ENCODE measurements at places on chromosomes 16 and 17.

DNA sequence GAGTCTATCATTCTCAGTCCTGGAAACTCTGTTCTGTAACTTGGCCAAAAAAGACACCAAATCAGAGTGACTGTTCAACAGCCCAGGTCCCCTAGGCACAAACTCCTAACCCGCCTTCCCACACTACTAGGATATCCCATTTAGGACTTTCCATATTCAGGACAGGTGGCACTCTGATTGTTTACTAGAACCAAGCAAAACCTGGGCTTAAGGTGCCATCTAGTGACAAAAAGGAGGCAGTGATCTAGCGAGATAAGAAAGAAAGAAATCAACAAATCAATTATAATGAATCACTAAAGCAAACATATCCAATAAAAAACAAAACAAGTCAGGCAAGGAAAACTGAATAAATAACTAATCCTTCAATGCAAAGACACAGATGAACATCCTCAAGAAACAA lies 203.9 kb downstream of the CEP112 start:
- DNase-seq: peak; percentile 18

DNA sequence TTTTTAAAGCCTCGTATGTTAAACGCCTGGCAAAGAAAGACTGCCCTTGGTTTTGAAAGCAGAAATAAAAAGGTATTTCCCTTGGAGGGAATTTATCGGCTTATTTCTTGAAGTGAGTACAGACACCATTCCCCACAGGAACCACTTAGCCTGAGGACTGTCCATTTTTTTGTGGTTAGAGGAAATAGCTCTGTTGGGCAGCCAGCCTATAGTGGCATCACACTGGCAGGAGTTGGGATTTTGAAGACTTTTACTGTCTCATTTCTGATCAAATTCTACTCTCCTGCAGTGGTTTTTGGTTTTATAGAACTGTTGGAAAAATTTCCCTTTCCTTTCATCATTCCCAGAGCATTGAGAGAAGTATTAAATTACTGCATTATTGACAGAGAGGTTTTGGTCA lies 34.1 kb upstream of the CDC6 start:
- DNase-seq: no peak

DNA sequence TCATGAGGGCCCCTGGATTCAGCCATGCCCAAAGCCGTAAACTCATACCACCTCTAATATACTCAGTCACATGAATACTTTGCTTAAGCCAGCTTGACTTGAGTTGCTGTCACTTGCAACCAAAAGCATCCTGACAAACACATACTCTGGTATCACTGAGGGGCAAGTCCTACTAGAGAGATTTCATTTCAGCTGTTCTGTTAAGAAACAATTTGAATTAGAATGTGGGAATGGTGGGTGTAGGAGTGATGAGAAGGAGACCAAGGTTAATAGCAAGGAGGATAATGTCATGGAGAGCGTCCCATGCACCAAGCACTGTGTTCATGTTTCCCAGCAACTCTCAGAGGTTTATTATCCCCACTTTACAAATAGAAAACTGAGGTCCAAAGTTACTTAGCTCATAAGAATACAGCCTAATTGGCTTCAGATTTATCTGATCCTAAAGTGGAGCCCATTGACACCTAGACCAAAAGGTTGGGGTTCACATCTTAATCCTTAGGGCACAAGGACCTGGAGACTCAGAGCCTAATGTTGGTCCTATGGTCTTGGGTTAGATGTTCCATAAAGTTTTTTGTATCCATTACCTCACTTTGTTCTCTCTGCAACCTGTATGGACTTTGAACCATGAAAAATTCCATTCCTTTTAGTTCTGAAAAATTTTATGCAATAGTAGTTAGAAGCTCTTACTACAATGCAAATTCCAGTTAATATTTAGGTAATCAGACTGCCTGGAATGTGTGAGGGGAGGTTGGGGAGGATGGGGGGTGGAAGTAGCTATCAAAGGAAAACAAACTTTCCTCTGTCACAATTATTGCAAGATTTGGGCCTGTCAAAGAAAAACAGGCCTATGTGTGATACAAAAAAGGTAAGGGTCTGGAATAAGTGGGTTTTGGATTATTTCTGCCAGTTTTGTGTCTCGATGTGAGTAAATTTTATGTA lies 105.9 kb downstream of the IRX3 start:
- DNase-seq: no peak

DNA sequence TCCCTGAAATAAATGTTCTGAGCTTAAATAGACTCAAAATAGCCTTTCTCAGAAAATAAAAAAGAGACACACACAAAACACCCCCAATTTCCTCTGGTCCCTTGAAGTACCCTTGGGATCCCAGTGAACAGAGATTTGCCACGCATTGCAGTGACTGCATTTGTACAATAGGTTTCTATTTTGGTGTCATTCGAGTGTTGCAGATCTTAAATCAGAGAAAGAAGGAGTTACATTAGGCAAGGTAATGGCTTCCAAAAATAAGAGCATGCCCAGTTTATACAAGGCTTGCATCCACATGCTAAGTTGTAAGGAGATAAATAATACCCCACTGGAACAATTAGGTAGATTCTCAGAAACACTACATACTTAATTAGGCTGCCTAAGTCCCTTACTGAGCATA lies 2.2 kb downstream of the TOX3 start:
- DNase-seq: no peak

GRCh38 chr17:38605411-38605840 lies 326 bp downstream of the SRCIN1 start:
- DNase-seq: no peak

DNA sequence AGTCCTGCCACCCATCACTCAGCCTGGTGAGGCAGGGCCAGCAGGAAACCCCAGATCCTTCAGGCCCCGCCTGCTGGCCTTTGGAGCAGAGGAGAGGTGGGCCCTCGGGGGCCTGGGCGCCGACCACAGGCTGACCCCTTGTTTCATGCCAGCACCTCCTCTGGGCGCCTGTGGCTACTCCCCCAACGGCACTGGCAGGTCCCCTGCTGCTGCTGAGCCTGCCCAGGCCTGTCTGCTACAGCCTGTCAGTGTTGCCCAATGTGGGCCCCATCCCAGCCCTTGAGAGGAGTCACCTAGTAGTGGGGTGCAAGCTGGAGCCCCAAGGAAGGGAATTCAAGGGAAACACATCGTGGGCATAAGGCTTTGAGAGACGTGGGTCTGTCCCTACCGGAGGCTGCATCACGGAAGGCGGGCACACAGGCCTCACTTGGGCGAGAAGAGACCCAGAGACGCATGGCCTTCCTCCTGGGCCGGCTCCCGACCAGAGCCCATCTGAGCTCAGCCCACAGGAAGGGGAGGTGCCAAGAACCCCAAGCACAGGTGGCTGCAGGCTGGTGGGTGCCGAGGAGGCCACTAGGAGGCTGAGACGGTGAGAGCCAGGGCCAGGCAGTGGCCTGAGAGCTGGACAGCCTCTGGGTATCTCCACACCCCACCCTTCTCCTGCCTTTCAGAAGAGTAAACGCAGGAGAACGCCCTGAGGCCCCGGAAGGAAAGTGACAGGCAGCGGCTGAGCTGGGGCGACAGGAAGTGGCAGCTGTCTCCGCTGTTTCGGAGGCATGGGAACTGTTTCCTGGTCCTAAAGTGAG lies 8.0 kb upstream of the FASN start:
- DNase-seq: peak; percentile 53

DNA sequence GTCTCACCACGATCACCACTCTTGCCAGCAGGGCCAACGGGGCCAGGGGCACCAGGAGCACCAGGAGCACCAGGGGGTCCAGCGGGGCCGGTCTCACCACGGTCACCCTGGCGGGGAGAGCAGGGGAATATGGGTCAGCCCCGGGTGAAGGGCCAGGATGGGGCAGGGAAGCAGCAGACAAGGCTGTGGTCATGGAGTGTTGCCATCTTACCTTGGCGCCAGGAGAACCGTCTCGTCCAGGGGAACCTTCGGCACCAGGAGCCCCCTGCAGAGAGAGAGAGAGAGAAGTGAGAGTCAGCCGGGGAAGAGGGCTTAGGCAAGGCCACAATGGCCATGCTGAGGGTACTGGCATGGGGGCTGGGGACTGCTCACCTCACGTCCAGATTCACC lies 12.9 kb downstream of the COL1A1 start:
- no peak for DNase-seq

DNA sequence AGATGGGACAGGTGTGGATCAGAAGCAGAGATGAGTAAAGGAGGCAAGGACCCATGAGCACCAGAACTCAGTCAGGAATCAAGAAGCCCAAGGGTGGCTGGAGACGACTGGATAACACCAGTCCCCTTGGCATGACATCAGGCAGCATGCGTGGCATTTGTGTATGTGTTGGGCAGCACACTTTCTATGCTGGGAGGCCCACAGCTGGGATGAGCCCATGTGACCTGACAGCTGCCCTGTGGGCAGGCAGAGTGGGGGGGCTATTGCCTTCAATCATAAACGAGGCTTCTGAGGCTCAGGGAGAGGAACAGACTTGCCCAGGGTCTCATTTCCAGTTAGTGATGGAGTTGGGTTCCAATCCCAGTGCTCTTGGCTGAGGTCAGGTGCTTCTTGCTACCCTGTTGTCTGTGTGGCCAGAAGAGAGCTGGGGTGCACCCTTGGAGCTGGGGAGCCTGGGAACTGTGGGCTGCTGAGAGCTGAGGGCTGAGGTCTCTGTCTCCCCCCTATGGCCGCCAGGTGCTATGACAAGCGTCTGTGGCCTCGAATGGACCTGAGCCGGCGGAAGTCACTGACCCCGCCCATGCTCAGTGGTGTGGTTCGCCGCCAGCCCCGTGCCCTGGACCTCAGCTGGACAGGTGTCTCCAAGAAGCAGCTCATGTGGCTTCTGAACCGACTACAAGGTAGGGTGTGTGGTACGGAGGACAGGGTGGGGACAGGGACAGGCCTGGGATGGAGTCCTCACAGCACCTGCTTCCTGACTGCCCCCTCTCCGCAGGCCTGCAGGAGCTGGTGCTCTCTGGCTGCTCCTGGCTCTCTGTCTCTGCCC lies 7.1 kb upstream of the ORAI3 start:
- DNase-seq: no peak

DNA sequence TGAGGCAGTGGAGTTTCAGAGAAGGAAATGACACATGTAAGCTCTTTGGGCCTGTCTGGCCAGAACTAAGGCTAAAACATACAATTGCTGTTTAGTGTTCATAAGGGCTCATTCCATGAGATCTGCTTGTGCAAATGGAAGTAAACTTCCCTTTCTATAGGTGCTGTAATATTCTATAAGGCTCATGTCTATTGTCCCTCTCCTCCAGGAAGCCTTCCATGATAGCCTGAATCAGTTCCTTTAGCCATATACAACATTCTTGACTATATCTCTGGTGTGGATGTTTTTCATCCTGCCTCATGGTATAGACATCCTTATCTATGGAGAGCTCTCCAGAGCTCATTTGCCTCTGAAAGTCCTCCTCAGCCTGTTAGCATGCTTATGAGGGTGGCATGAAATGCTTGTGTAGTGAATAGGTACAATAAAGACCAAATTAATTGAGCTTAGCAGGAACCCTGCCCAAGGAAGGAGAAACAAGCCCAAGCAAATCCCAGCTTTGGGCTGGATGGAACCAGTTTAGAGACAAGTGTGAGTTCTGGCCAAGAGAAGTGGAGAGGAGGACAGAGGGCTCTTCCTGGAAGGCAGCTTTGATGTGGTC lies 1.6 kb upstream of the ETV4 start:
- DNase-seq: no peak

GRCh38 chr17:66300956-66301355 lies 1.5 kb upstream of the PRKCA start:
- no peak for DNase-seq

DNA sequence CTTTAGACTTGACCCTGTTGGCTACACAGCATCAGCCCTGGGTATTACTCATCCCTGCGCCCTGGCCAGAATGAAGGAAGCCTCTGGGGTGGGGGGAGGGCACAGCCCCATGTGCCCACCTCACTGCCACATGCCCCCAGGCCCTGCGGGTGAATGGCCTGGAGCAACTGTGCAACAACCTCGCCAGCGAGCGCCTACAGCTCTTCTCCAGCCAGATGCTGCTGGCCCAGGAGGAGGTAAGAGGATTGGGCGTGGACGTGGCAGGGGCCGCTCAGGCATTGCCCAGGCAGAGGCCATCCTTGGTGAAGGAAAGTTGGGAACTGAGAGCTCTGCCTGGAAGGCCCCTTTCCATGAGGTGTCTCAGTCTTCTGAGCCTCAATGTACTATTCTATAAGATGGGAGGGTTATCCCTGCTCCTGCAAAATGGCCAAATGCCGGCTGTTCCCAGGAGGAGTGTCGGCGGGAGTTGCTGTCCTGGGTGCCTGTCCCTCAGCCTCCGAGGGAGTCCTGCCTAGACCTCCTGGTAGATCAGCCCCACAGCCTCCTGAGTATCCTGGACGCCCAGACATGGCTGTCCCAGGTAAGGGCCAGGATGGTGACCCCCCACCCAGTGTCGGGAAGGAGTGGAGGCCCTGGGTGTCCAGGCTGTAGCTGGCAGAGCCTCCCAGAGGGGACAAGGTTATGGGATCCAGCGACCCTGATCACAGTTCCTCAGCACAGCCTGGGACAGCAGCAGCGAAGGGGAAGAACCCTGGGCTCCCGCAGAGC lies 8.9 kb downstream of the MYO15B start:
- DNase-seq: no peak

DNA sequence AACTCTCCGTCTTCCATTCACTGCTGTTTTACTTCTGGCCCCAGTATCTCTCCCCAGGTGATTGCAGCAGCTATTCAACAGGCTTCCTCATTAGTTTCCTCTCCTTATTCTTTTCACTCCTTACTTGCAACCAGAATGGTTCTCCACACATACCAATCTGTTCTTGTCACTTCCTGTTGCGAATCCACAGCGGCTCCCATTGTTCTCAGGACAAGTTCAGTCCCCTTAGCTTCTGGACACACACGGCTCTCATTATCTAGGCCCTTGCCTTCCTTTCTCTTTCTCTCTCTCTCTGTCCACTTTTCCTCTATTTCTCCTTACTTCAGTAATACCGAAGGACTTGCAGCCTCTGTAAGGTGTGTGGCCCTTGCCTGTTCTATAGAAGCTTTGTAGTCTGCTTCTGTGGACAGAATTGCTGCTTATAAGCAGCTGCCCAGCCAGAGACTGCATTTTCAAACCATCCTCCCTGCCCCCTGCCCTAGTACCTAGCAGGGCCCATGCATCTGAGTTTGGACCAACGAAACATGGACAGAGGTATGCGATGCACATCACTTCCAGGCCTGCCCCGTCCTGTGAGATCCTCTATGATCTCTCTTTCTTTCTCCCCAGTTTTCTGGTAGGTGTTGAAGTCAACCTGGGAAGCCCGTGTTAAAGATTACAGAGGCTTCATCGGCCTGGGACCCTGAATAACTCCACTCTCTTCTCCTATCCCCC lies 45.7 kb downstream of the VAT1L start:
- DNase-seq: no peak

- DNase-seq: no peak
These were observed 144.8 kb downstream of the MRTFB start for GRCh38 chr16:14215941-14216340.

GRCh38 chr17:56540836-56541235 lies 52.7 kb upstream of the NOG start:
- no peak for DNase-seq

- no peak for DNase-seq
These were observed 39.6 kb downstream of the GPRC5B start for GRCh38 chr16:19844945-19845641.

- DNase-seq: no peak
These were observed 785 bp downstream of the HID1 start for GRCh38 chr17:74971842-74972106.

DNA sequence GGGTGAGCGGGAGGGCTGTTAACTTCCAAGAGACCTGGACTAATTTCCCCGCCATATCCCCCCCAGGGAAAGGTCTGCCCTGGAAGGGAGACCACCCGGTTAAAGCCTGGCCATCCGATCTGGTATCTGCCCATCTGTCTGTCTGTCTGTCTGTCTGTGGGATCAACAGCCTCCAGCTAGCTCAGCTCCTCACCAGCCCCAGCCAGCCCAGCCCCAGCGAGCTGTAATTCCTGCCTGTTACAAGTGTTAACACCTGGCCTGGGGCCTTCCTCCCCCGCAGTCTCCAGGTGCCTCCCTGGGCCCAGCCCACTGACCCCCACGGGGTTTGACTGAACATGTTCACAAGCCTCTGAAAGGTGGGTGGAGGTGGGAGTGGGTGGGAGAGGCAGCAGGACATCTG lies 4.0 kb downstream of the WNT3 start:
- DNase-seq: no peak
